Chondrocyte (in vitro differentiated cells): ENCODE measurements at places on chromosomes 4 and X. TPM values are rescaled to one million over a fixed set of nuclear protein-coding genes. Genes with fewer than 3 reads are reported as not detected.

DNA sequence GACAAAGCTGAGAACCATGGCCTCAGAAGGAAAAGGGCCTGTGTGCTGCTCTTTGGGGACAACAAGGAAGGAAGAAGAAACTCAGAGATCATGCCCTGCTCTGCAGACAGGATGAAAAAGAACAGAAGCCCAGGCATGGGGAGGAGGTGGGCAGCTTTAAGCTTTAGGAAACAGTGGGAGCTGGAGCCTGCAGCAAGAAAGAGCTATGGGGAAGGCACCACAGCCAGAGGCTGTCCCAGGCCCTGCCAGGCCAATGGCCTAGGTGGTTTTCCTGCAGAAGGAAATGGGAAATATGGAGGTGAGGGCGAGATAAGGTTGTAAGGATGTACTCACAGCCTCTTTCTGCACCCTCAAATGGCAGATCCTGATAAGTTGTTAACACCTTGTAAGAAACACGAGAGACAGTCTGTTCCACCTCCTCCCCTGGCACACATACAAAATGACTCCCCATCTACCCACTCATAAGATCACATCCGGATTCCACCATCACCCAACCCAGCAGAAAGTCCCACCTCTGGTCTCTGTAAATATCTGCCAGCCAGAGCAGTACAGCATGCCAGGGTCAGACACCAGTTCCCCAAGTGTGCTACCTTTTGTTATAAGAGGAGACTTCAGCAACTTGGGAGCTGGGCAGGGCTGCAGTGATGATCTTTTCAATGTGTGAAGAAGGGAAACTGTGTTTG is 105.2 kb downstream of the RTL5 start:
- no peak for DNase-seq

DNA sequence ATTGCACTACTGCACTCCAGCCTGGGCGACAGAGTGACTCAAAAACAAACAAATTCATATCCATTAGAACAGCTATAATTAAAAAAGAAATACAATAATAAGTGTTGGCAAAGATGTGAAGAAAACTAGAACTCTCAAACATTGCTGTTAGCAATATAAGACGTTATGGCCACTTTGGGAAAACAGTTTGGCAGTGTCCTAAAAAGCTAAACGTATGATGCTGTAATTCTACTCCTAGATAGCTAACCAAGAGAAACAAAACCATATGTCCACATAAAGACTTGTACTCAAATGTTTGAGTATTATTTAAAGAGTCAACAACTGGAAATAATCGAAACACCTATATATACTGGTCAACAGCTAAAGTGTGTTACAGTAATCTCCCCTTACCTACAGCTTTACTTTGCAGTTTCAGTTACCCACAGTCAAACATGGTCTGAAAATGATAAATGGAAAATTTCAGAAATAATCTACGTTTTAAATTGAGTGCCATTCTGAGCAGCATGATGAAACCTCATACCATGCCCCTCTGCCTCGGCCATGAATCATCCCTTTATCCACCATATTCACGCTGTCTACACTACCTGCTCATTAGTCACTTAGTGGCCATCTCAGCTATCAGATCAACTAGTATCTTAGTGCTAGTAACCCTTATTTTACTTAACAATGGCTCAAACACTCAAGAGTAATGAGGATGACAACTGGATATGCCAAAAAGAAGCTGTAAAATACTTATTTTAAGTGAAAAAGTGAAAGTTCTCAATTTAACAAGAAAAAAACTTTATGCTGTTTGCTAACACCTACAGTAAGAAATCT is 4.9 kb downstream of the ELF2 start:
- DNase-seq, result no peak

DNA sequence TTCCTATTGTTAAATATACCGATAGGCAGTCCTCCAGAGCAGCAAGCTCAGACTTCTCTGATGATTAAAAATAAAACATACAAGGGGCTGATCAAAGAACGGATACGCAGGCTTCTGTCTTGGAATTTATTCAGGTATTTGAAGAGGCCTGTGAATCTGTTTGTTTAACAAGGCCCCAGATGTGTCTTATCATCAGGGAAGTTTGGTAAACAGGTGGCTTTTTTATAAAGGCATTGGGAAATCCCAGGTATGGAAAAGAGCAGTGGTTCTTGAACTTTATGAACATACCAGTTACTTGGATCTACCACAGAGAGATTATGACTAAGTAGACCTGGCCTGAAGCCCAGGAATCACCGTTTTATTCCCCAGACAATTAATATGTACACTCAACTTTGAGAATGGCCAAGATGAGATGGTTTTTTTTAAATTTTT is 47.9 kb downstream of the SOWAHB start:
- no peak for DNase-seq

DNA sequence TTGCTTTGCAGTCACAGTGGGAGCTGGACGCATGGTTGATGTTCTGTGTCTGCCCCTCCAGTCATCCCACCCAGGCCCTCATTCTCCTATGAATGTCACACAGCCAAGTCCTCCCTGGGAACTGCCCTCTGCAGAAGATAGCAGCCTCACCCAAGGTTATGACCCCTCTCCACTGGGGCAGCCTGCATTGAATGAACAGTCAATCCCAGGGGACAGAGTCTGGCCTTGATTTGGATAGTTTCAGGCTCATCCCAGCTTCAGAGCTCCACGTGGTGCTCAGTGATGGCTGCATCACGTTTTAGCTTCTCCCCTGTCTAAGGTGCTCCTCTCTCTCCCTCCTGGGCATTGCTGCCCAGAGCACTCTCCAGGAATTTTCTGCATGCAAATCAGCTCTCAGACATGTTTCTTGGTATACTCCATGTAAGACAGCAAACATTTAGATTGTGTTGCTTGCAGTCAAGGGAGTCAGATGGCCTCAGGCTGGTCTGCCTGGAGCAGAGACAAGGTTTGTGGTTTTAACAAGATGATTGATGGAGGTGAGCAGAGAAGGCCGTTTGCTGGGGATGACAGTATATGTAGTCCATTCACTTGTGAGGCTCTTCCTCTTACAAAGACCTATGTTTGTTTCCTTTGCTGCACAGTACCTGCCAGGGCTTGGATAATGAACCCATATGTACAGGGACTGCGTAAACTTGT is 56.1 kb upstream of the MSX1 start:
- no peak for DNase-seq

Gene MGAT4D
- total RNA-seq, result not detected in 3 replicates

Gene NXF2
- not detected in 3 replicates for total RNA-seq

Gene EVC2
- 2.8 to 5.5 TPM (median 5.5 TPM) in 3 replicates for total RNA-seq
